Purkinje cell (primary cell): ENCODE measurements at places on chromosomes 4 and X. TPM values are rescaled to one million over a fixed set of nuclear protein-coding genes. Genes with fewer than 3 reads are reported as not detected.

DGKK gene
- not detected in 2 replicates for polyA plus RNA-seq

NOP14 gene
- polyA plus RNA-seq: 1.6 and 2.3 TPM in 2 replicates

DNAAF6 gene
- polyA plus RNA-seq: not detected in 2 replicates

P2RY4 gene
- not detected in 2 replicates for polyA plus RNA-seq

IBSP gene
- polyA plus RNA-seq: 0.62 TPM in 1 of 2 replicates, not detected in the other

CLNK gene
- polyA plus RNA-seq: not detected in 2 replicates

TEX13C gene
- polyA plus RNA-seq: not detected in 2 replicates

SLITRK4 gene
- polyA plus RNA-seq: 0.36 and 12.7 TPM in 2 replicates

PCDH10 gene
- 0.91 and 6.8 TPM in 2 replicates for polyA plus RNA-seq

UGT2B28 gene
- polyA plus RNA-seq: not detected in 2 replicates
